ENCODE measurements at places on chromosomes 4 and X. TPM values are rescaled to one million over a fixed set of nuclear protein-coding genes. Genes with fewer than 3 reads are reported as not detected.

DAPP1 gene
- total RNA-seq, result not detected

NUP54 gene
- total RNA-seq, result 59.1 TPM

GPC4 gene
- total RNA-seq, result 0.14 TPM

TEC gene
- total RNA-seq, result 1.7 TPM

RHOXF1 gene
- not detected for total RNA-seq

- no peak for DNase-seq
These were observed 87.3 kb upstream of the CPEB2 start for GRCh38 chr4:14915018-14915417.

DNA sequence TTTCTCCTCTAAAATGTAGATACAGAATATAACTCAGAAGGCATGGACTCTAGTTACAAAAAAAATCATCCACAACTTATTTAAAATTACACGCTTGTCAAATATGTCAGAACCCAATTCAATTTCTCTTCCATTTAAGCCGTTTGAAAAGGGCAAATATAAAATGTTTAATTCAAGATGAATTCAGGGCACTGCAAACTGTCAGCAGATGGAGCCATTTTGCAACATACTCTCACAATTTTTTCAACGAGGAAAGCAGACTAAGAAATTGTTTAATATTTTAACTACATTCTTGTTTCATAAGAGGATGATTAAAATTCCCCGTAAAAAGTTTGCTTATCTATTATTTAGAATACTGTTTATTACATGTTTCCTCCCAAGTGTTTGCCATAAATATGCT lies 321.3 kb upstream of the CPXCR1 start:
- no peak for DNase-seq

DNA sequence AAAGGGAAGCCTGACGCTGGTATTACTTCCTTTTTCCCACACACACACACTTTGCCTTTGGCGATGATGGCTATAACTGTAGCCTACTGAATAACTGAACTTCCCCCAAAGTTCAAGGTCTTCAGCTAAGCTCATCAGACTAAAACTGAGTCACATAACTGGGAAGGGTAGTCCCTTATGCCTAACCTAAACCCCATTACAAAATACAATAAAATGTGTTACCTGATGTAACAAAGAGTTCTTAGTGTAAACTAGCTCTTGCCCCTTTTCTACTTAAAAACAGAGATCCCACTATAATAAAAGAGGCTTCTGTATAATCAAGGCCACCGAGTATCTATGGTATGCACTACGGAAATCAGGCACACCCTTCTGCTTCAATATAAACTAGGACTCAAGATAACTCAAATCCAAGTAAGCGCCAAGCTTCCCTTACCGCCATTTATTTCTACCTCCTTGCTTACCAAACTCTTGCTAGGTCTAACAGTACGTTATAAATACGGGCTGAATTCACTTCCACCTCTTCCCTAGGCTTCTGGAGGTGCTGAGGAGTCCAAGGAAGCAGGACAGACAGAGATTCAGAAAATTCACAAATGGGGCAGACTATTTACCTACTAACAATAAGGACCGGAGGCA lies 2.4 kb downstream of the OTUD4 start:
- peak; percentile 91 for DNase-seq

DNA sequence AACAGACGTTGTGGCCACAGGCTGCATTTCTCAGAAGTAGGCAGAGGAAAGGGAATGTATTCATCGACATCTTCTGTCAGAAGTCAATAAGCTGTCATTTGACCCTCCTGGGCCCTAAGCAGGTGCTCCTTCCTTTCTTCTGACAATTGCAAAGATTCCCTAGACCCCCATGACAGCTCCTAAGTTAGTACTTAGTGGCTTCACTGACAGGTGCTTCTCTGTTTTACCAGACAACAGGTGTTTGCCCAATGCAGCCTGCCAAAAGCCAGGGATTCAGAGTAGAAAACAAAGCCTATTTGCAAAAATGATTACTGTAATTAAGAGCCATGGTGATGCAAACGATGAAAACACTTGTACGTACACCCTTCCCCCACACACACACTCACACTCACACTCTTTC lies 7.5 kb upstream of the FGF5 start:
- DNase-seq, result no peak

DNA sequence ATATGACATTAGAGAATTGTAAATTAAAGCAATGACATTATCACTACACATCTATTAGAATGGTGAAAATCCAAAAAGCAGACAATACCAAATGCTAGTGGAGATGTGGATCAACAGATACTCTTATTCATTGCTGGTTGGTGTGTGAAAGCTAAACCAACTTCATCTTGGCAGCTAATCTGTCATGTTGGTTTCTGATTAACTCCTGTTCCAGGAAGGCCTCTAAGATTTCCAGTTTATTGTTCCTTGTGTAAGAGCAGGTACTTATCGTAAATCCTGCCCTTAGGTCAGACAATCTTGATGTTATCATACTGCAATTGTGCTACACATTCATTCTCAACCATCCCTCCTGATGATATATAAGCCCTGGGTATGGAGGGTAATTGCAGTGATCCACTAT lies 809.0 kb upstream of the DIAPH2 start:
- no peak for DNase-seq

DNA sequence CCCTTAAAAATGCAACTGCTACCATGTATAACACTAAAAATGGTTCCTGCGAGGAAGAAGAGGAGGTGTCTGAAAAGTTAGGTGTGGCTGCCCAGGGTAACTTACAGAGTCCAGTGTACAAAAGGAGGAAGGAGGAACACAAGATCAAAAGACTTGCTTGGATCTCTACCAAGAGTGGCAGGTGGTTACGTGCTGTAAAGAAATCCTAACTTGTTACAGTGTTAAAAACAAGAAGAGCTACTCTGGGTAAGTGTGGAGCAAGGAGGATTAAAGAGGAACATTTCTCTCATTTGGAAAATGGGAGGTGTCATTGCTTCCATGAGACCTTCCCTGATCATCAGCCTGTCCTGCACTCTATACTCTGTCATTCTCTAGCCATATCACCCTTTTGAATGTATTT lies 242.0 kb downstream of the PTTG2 start:
- no peak for DNase-seq
